ENCODE measurements at places on chromosomes 5 and 9. TPM values are rescaled to one million over a fixed set of nuclear protein-coding genes. Genes with fewer than 3 reads are reported as not detected.

DNA sequence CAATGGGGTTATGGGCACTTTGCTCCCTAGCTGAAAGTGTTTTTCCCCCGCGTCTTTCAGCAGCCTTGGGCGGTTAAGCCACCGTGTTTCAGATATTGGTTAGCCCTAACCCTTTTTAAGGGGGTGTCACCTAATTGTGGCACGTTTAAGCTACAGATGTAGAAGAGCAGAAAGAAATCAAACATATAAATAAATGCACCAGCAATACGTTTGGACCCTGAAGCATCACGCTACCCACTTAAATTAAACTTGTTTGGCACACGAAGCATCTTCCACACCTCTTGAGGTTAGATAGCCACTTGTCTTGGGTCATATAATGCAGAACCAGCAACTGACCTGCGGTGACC is 768 bp downstream of the YTHDC2 start:
- DNase-seq = no peak

DNA sequence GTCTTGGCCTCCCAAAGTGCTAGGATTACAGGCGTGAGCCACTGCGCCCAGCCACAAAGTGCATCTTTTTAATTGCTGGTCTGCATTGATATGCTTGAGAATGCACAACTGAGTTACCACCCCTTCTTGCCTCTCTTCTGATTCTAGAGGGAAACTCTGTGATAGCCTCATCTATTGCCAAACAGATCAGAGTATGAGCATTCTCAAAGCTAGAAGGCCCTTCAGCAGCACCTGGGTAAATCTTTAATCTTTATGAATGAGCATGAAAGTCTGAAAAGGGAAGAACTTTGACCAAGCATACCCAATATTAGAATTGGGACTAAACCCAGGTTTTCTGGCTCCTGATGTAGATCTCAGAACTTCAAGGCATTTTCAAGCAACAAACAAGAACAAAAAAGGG is 298.3 kb upstream of the TNC start:
- no peak for DNase-seq

GRCh38 chr9:103680581-103680980 is 413.5 kb upstream of the SMC2 start:
- DNase-seq = no peak

DNA sequence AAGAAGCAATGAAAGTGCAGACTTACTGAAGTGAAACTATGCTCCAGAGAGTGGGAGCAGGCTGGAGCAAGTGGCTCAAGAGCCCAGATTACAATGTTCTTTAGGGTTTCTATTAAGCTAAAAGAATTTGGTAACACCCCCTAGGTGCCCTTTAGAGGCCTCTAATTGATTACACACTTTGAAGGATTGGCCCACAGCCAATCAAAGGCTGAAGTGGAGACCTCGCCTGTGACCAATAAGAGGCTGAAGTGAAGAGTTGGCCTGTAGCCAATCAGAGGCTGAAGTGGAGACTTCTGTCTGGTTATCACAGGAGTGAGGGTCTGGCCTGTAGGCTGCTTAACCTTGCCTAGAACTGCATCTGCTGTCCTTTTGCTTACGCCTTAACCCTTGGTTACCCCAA is 46.7 kb upstream of the SPATA31C2 start:
- no peak for DNase-seq

GRCh38 chr5:80346055-80346454 is 26.3 kb downstream of the SPZ1 start:
- DNase-seq = no peak

- no peak for DNase-seq
Measured at GRCh38 chr9:111945216-111945615, 48.6 kb downstream of the UGCG start.

DNA sequence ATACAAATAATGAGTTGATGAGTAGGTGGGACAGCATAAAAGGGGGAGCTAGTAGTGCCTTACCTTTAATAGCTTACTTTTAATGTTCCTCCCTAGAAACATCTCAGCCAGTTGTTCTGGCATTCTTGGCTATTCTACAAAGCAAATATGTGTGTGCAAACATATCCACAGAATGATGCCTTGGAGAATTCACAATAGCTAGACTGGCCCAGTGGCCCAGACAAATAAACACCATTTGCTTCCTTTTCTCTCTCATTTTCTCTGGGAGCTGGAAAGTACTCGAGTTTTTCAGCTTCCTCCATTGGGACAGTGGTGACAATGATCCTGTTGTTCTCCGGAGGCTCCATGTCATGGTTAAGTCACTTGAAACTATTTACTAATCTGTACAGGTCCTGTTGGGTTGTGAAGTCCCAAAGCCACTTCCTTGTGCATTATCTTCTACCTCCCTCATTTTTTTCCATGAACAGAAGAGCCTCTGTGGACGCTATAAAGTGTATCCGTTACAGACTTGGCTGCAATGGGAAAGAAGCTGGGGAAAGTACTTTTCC is 122.9 kb downstream of the DMAC1 start:
- DNase-seq = no peak

DNA sequence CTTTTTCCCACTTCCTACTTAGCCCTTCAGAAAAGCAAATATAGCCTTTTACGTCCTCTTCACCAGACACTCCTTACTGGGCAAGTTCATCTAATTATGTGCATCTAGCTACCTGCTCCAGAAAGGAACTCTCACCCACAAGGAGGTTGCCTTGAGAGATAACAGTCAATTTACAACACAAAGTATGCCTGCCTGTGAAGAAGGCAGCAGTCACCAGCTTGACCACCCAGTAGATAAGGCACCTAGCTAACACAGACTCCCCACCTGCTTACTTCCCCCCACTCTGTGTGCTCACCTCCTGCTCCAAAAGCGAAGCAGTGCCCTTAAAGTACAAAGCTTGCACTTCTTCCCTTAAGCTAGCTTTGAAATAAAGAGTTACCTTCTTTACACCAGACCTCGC is 111.7 kb upstream of the MRPS30 start:
- no peak for DNase-seq

- DNase-seq = peak; percentile 66
Measured at GRCh38 chr9:14433351-14434157, 119.6 kb upstream of the NFIB start.

DNA sequence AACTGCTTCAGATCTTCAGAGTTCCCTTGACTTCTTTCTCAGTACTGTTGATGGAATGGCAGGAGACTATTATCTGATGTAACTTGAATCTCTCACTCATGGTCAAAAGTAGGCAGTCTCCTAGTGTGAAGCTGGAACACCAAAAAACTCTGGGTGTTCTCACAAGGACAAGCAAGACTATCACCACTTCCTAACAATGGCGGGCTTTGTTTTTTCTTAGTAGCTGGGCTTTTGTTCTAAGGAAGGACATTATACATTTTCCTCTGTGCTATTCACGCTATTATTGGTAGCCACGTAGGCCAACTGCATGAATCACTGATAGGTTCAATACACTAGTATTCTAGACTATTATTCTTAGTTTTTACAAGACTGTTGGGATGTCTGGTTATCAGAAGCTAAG is 67.7 kb upstream of the ATG10 start:
- DNase-seq = no peak

DNA sequence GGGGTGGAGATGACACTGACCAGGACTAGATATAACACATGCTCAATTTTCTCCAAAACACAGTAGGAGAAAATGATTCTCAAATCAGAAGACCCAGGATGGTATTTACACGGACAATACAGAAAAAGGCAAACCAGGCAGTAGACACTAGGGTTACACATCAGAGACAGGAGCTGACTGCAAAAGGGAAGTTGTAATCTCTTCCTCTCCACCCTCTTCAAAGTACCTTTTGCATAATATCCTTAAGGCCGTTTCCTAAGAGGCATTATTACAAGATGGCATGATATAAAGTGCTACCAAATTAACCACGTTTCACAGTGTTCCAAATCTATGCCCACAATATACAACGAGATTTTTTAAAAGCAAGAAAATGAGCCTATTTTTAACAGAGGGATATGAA is 39.2 kb downstream of the YIPF5 start:
- no peak for DNase-seq

DNA sequence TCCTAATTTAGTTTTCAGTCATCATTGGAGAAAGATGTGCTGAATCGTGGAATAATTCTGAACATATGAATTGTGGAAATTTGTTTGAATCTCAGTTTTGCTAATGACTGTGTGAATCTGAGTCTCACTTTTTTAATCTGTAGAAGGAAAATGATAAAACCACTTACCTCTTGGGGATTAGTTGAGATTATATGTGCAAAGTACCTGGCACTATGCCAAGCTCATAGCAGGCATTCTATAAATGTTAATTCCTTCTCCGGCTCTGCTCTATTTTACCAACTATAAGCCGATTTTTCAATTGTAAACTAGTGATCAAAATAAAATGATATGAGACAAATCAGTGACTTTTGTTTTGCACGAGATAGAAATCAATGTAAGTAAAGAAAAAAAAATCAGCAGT is 290.8 kb downstream of the TRPM3 start:
- DNase-seq = no peak

DNA sequence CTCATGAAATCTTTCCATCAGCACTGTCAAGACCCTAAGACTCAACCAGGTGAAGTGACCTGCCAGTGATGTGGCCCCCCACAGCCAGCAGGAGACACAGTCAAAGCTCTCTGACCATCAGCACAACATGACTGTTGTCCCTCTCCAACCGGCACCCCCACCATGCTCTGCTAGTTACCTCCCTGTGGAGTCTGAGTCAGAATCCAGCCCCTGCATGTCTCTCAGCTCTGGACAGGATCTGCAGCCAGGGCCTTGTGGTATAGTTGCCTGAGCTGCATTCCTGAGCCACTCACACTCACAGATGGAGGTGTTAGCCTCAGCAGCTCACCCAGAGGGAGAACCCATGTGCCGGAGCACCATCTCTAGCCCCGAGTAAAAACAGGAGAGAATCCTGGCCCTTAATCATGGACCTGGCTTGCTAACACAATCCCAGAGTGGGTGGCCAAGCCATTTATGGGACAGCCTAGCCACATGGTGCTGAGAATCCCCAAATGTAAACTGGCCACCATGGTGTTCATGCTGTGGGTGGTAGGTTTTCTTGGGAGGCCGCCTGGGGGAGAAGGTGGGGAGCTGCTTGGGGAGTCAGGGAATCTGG is 237.8 kb downstream of the PAPPA start:
- no peak for DNase-seq

DNA sequence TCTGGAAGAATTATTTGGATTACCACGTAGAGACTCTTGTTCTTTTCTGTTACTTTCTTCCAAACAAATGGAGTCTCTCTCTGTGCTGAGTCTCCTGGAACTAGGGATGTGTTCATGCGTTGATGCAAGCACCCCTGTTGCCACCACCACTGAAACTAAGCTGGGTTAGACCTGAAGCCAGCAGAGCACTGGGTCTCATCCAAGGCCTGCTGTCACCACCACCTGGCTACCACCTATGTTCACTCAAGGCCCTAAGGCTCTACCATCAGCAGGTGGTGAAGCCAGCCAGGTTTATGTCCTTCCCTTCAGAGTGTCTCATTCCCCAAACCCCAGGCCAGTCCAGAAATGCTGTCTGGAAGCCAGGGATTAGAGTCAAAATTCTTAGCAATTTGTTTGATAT is 13.3 kb downstream of the RIC1 start:
- DNase-seq = peak; percentile 56

GRCh38 chr9:826500-827280 is 14.8 kb upstream of the DMRT1 start:
- DNase-seq = no peak

GRCh38 chr9:22088717-22089061 is 79.6 kb upstream of the CDKN2B start:
- DNase-seq = no peak

- no peak for DNase-seq
Measured at GRCh38 chr5:10310066-10310779, 2.5 kb upstream of the CMBL start.

DNA sequence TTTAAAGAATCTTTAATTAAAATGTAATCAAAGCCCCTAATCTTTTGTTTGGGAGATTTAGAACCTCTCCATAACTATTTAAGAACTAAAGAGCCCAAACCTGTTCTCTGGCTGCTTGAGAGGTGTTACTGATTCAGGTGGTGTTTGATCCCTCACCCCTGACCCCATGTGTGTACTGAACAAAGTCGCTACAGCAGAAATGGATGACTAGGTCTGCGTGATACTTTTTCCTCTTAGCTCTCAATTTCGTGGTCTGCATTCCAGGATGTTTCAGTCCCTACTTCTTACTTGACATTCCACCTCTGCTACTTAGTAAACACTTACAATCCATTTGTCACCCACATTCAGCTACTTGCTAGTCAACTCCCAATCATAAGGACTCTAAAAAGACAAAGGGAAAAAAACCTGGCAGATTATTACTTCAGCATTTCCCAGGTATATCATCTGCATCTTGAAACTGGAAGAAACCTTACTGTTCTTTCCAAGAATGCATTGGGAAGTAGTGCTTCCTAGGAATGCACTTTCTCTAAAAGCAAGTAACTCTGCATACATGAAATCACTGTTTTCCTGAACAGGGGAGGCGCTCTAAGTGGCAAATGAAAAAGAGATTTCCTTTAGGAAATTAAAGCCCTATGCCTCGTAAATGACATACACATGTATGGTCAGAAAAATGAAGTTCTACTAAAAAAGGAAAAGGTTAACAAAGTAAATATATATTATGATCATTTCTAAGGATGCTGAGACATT is 1091.6 kb downstream of the PTPRD start:
- DNase-seq = no peak

DNA sequence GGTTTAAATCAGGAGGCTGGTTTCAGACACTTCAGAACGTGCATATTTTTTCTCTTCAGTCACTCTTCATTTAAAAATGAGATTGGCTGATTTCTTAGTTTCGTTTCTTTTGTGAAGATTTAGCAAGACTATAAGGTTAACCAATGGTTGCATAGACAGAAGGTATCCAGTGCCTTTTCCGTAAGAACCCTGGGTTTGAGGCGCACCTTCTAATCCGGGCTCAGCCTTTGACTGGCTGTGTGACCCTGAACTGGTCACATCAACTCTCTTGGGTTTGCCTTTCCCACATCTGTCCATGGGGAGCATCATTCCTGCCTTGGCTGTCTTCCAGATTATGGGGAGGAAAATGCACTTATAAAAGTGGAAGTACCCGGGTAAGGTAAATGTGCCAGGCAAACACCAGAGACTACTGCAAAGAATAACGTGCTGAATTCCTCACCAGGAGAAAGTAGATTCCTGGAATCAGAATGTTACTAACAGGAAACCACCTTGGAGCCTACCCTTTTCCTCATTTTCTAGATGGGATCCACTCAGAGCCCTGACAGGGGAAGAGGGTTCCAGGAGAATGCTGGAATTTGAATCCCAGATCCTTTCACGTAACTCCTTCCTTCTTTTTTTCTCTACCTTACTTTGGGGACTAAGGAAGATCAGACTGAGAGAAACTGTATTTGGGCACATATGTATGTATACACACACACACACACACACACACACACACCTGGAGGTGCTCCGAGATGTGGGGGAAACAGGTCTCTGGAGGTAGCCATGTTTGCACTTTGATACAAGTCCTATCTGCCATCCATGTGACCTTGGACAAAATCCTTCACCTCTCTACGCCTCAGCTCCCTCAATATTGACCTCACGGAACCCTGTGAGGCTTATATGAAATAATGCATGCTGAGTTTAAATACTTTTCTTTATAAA is 6.8 kb downstream of the HAND1 start:
- DNase-seq = no peak

The CRHBP gene
- 0.64 TPM for total RNA-seq

The SLC1A1 gene
- total RNA-seq = 16.7 TPM
